Caco-2 (cell line): ENCODE measurements at places on chromosomes 4 and X. TPM values are rescaled to one million over a fixed set of nuclear protein-coding genes. Genes with fewer than 3 reads are reported as not detected.
A peak's percentile ranks its signal among the peaks of the same experiment; 100 is the strongest.

- no peaks in the 10 kb centered on the region for H3K36me3 ChIP-seq
- H3K4me1 ChIP-seq, result no peaks in the 10 kb centered on the region
- H3K27me3 ChIP-seq, result no peaks in the 10 kb centered on the region
- no peak overlapping the region for H3K4me3 ChIP-seq
Measured at GRCh38 chr4:164446516-164446915, 307.4 kb upstream of the SMIM31 start.

- no peaks in the 10 kb centered on the region for H3K4me1 ChIP-seq
- H3K27ac ChIP-seq, result peak overlapping the region; percentile 24
- DNase-seq, result no peak
- H3K4me3 ChIP-seq, result no peak overlapping the region
- H3K27me3 ChIP-seq, result no peaks in the 10 kb centered on the region
- no peaks in the 10 kb centered on the region for H3K36me3 ChIP-seq
Measured at GRCh38 chr4:183430317-183430993, 14.0 kb upstream of the CDKN2AIP start.

PDE5A gene
- total RNA-seq, result 7.9 and 10.8 TPM in 2 replicates

- peak overlapping the region; percentile 94 for H3K27ac ChIP-seq
- H3K4me3 ChIP-seq, result peak overlapping the region; percentile 85
- H3K27me3 ChIP-seq, result no peaks in the 10 kb centered on the region
- H3K36me3 ChIP-seq, result no peaks in the 10 kb centered on the region
Measured at GRCh38 chrX:115562480-115562847, 1.5 kb downstream of the PLS3 start.

DNA sequence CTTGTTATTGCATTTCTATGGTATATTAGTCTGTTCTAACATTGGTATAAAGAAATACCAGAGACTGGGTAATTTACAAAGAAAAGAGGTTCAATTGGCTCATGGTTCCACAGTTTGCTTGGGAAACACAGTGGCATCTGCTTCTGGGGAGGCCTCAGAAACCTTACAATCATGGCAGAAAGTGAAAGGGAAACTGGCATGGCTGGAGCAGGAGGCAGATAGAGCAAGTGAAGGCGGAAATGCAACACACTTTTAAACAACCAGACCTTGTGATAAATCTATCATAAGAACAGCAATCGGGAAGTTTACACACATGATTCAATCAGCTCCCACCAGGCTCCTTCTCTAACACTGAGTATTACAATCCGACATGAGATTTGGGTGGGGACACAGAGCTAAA lies 346.6 kb upstream of the GNPDA2 start:
- H3K36me3 ChIP-seq, result no peaks in the 10 kb centered on the region
- DNase-seq, result no peak
- no peaks in the 10 kb centered on the region for H3K4me1 ChIP-seq
- H3K27me3 ChIP-seq, result no peaks in the 10 kb centered on the region
- no peak overlapping the region for H3K27ac ChIP-seq

DNA sequence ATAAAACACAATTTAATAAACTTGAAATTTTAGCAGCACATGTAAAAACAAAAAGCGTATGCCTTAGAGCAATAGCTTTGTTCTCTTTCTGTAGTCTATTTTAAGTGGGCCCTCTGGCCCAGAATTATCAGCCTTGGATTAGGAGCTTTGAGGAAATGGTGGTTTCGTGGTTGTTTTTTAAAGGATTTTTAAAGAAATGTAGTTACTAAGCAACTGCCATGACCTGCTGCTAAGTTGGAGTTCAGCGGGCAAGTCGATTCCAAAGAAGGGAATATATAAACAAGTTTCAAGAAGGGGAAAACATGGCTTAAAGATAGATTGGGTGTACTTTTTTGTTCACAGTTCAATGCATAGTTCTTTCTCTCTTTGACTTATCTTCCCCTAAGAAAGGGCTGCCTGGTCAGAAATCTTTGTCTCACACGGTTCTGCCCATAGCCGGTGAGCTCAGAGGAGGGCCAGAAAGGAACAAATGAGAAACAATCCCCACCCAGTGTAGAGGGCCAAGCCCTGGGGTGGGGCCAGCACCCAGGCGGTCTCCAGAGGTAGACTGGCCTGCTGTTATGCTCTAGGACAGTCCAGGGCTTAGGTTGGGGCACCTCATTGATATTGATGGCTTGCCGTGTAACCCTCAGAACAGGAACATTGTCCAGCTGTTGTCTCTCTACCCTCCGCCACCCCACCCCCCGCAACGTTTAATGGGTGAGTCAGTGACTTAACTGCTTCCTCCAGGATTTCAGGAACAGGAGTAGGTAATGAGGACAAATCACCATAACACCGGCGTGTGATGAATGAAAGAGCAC lies 32.5 kb downstream of the DLG3 start:
- no peak for DNase-seq
- peaks cover 23% of the 10 kb centered on the region for H3K4me1 ChIP-seq
- H3K36me3 ChIP-seq, result no peaks in the 10 kb centered on the region
- no peak overlapping the region for H3K4me3 ChIP-seq

DNA sequence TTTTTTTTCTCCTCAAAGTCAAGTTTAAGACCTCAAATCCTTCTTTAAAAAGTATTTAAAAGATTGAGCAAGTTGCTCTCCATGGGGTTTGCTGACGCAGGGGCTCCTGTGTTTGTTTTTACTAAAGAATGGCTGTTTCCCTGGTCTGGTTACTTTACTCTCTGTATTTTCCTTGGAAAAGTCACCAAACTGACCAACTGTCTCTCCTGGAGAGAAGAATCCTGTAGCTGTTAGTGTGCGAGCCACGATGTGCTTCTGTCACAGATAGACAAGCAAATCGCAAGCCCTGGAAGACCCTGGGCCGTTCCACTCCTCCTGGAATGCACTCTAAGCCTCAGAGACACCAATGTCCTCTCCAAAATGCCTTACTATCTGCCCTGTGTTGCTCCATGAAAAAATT lies 212.1 kb downstream of the CHIC2 start:
- no peak overlapping the region for H3K27ac ChIP-seq
- no peaks in the 10 kb centered on the region for H3K27me3 ChIP-seq
- H3K4me3 ChIP-seq, result no peak overlapping the region

DNA sequence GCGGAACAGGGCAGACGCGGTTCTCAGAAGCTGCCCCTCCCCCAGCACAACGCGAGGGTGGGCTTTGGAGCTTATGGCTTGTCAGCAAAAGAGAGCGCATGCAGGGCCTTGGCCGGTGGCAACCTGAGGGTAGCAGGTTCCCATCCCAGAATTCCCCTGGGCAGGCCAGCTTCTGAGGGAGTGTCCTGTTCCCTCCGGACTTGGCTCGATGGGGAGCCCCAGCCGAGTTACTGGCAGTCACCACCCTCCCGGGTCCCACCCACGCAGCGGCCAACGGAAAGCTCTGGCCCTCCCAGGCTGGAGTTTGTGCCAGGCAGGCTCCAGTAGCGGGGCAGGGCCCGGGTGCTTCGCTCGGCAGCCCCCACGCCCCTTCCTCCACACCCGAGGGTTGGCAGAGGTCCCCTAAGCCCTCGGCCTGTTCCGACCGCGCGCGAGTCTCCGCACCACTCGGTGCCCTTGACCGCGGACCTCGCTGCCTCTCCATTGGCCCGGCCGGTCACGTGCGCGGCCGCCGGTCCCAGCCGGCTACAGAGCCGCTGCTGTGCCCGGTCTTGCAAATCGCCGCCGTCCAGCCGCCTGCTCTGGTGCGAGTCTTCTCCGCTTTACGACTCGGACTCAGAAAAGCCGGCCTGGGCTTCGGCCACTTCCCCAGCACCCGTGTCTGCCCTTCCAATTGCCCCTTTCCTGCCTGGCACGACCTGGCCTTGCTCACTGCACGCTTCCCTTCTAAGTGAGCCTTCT lies 20.9 kb upstream of the MTM1 start:
- no peaks in the 10 kb centered on the region for H3K4me1 ChIP-seq
- no peaks in the 10 kb centered on the region for H3K36me3 ChIP-seq
- DNase-seq, result no peak
- H3K4me3 ChIP-seq, result peak overlapping the region; percentile 44
- no peaks in the 10 kb centered on the region for H3K27me3 ChIP-seq

GRCh38 chr4:107220976-107221375 lies 184.9 kb upstream of the DKK2 start:
- no peak overlapping the region for H3K4me3 ChIP-seq
- no peak overlapping the region for H3K27ac ChIP-seq
- no peaks in the 10 kb centered on the region for H3K4me1 ChIP-seq

CLCN4 gene
- total RNA-seq, result 10.0 and 11.1 TPM in 2 replicates

- H3K4me3 ChIP-seq, result no peak overlapping the region
- H3K36me3 ChIP-seq, result no peaks in the 10 kb centered on the region
- no peak for DNase-seq
- H3K27ac ChIP-seq, result no peak overlapping the region
- no peaks in the 10 kb centered on the region for H3K27me3 ChIP-seq
Measured at GRCh38 chrX:17839269-17839668, 21.8 kb downstream of the RAI2 start.

GRCh38 chr4:7352486-7352885 lies 82.2 kb downstream of the PSAPL1 start:
- H3K4me3 ChIP-seq, result no peak overlapping the region
- no peaks in the 10 kb centered on the region for H3K36me3 ChIP-seq
- DNase-seq, result no peak
- H3K27me3 ChIP-seq, result no peaks in the 10 kb centered on the region
- H3K4me1 ChIP-seq, result no peaks in the 10 kb centered on the region
- H3K27ac ChIP-seq, result no peak overlapping the region

GRCh38 chr4:163681208-163681821 lies 186.8 kb downstream of the TMA16 start:
- no peaks in the 10 kb centered on the region for H3K36me3 ChIP-seq
- H3K27ac ChIP-seq, result no peak overlapping the region
- H3K4me1 ChIP-seq, result no peaks in the 10 kb centered on the region
- DNase-seq, result peak; percentile 52
- H3K27me3 ChIP-seq, result no peaks in the 10 kb centered on the region
- no peak overlapping the region for H3K4me3 ChIP-seq

GRCh38 chr4:81031796-81032551 lies 1.5 kb downstream of the BMP3 start:
- no peak for DNase-seq
- no peaks in the 10 kb centered on the region for H3K4me1 ChIP-seq
- no peak overlapping the region for H3K4me3 ChIP-seq
- no peak overlapping the region for H3K27ac ChIP-seq
- peaks cover 1% of the 10 kb centered on the region; the same call in 1 of the 2 replicates for H3K27me3 ChIP-seq

DNA sequence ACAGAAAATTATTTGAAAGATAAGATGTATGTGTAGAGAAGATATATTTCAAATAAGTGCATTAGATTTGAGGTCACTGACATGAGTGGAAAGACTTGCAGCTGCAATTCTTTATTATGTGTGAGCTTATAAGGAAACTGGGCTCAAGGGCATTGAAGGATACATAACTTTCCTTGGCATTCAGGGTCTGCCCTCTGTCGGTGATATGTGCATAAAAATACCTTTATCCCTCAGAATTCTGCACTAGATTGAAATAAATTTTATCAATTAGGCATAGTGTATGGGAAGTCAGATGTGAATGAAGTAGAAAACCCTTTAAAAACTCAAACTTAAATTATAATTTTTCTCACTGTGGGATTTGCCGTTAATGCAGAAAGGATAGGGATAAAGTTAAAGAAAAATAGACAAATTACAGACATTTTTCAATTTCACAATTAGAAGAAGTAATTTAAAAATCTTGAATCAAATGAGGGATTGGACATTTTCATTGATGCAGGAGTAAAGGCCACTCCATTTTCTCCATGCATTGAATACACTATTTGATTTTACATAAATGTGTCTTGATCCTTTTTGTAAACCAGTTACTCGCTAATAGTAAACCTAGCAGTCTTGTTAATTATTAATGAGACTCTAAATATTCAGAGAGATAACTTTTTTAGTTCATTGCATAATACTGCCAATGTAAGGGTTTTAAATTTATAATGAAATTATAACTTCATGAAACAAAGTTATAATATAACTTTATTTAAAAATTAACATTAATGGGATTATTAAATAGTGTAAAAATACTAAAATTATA lies 21.0 kb upstream of the ETNPPL start:
- H3K27me3 ChIP-seq, result no peaks in the 10 kb centered on the region
- no peaks in the 10 kb centered on the region for H3K4me1 ChIP-seq
- no peak overlapping the region for H3K27ac ChIP-seq

- no peaks in the 10 kb centered on the region for H3K4me1 ChIP-seq
- H3K4me3 ChIP-seq, result no peak overlapping the region
- no peak for DNase-seq
- no peaks in the 10 kb centered on the region for H3K27me3 ChIP-seq
- H3K36me3 ChIP-seq, result no peaks in the 10 kb centered on the region
Measured at GRCh38 chrX:17803449-17803848, 57.6 kb downstream of the RAI2 start.

DNA sequence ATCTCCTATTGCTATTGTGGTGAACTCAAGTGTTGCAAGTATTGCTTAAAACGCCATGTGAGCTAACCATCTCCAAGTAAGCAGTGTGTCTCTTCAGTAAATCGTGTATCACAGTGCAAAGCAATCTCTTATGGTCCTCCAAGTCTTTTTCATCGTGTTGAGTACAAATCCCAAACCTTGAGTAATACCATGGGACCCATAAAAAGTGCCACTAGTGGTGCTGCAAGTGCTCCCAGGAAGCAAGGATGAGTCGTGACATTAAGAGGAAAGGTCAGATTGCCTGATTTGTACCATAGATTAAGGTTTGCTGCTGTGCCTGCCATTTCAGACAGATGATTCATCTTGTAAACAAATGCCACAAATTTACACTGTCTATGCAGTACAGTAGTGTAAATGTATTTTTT lies 66.9 kb upstream of the BMPR1B start:
- no peaks in the 10 kb centered on the region for H3K27me3 ChIP-seq
- H3K36me3 ChIP-seq, result no peaks in the 10 kb centered on the region
- no peak overlapping the region for H3K27ac ChIP-seq
- DNase-seq, result no peak
- no peak overlapping the region for H3K4me3 ChIP-seq

DNA sequence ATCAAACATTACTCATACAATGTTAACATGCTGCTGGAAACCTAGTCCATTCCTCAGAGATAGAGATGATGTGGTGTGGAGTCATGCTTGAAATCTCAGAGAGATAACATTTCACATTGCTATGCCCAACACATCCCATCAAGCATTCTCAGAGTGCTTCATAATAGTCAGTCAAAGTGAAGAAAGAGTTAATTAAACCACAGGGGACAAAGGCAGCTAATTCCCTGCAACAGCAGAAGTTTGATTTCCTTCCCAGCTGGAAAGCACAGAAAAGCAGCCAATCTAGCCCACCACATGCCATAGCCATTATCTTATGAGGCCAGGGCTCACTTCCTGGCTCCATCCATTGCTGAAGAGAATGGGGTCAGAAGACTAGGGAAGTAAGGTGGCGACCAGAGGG lies 8.9 kb downstream of the KDR start:
- no peak overlapping the region for H3K27ac ChIP-seq
- no peaks in the 10 kb centered on the region for H3K36me3 ChIP-seq
- H3K4me3 ChIP-seq, result no peak overlapping the region
- DNase-seq, result no peak
- no peaks in the 10 kb centered on the region for H3K27me3 ChIP-seq
- H3K4me1 ChIP-seq, result no peaks in the 10 kb centered on the region

DNA sequence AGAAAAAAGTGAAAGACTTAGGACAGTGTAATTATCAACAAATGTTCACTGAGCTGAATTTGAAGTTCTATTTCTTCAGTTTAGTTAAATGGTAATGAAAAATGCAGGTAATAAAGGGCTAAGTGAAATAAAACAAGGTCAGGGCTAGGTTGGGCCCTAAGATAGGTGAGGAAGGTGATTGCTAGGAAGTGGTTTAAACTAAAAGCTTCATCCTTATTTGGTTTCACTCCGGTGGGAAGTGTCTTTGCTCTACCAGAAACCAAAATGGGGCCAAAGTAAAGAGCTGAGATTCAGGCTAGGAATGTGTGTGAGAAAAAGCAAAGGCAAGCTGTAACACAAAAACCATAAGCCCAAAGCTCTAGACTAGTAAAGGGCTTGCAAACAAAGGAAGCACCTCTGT lies 31.0 kb downstream of the TAB3 start:
- H3K27ac ChIP-seq, result no peak overlapping the region
- DNase-seq, result no peak
- no peaks in the 10 kb centered on the region for H3K27me3 ChIP-seq
- no peak overlapping the region for H3K4me3 ChIP-seq
- H3K4me1 ChIP-seq, result no peaks in the 10 kb centered on the region
